ENCODE measurements at places on chromosomes 2 and 18.

DNA sequence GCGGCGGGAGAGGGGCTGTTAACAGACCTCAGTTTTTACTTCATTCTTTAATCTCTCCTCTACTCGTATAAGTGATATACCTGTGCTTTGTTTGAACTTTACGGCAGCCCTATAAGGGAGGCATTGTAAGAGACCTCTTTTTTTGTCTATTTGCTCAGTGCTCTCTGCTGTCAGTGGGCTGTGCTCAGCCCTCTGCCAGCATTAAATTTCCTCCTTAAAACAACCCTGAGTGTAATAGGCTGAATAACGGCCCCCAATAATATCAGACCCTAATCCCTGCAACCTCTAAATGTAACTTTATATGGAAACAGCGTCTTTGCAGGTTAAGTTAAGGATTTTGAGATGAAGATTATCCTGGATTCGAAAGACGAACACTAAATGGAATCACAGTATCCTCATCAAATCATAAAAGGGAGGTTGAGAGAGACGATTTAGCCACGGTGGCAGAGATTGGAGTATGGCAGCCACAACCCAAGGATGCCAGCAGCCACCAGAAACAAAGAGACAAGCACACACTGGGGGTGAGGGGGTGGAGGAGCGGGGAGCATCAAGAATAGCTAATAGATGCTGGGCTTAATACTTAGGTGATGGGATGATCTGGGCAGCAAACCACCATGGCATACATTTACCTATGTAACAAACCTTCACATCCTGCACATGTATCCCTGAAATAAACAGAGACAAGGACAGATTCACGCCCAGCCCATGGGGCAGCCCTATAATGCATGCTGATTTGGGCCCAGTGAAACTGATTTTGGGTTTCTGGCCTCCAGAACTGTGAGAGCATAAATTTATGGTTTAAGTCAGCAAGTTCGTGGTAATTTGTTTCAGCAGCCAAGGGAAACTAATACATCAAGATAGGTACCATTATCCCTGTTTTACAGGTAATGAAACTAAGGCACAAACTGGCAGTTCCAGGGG is 894 bp upstream of the FARSB start:
- DNase-seq: no peak

DNA sequence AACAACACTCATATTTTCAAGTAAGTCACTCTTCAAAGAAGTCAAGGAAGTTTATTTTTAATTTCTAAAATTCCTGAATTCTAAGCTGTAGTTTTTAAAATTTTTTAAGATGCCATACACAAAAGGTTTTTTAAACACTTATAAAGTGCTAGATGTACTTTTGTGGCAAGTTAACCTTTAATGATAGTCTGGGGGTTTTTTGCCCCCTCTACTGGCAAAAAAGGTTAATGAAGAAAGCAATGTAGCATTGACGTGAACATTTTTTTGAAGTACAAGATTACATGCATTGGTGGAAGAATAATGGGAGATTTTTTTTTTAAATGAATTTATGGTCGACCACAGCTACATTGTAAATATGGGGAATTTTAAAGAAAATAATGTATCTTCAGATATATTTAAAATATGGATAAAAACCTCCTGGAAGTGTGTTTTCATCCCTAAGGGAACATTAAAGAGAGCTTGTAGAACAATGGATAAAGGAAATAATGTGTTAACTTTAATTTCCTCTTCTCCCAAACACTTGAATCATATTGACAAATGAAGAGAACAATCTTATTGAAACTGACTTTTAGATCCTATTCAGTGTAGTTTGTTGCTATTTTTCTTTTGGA is 12.6 kb downstream of the ITPRID2 start:
- DNase-seq: no peak

DNA sequence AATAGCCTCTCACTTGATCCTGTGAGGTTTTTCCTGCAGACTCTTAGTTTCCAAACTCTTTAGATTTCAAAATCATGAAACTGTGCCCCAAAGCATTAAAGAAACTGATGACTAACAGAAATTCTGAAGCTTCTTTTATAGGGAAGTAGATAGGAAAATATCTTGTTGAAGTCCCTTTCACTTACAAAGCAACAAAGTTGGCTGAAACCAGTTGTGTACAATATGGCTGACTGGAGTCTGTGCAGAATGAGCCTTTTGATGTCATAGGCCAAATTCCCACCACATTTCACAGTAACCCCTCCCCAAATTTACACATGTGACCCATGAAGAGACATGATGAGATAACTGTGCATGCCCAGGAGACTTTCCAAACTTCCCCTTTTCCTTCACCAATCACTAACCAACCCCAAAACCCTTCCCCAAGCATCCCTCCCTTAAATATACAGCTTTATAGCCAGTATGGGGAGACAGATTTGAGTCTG is 61.7 kb upstream of the NCK2 start:
- DNase-seq: no peak

GRCh38 chr2:2187196-2187595 is 143.9 kb downstream of the MYT1L start:
- DNase-seq: no peak

- DNase-seq: no peak
Measured at GRCh38 chr18:21853016-21853415, 112.4 kb downstream of the MIB1 start.

DNA sequence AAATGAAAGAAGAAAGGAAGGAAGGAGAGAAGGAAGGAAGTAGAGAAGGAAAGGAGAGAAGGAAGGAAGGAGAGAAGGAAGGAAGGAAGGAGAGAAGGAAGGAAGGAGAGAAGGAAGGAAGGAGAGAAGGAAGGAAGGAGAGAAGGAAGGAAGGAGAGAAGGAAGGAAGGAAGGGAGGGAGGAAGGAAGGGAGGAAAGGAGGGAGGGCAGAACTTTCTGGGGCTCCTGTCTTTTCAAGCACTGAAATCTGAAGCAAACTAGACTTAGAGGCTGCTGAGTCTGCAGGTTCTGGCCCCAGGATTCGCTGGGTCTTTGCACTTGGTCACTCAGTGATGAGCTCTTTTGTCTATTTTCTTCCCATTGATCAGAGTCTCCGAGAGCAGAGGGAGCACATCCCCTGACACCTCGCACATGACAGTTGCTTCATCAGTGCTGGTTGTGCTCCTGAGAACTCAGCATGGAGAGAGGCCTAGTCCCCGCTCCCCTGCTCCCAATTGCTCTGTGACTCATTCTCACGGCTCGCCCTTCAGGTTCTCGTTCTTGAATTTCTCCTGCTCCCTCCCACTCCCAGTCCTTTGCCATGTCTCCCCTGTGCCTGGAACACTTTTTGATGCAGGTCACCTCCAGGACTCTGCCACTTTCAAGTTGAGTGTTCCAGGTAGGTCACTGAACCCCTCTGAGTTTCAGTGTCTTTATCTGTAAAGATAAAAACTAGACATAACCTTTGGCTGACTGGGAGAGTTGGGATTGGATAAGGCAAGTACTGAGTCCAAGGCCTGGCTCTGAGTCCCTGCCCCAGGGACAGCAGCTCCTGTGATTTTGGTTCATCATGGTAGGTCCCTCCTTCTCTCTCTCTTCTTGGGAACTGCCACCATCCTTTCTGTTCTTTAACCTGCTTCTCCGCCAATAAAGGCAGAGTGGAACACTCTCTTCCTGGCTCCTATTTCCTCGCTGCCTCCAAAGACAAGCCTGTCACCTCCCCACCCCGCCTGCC is 55.2 kb downstream of the TNP1 start:
- DNase-seq: no peak

- no peak for DNase-seq
Measured at GRCh38 chr2:190469771-190470170, 61.6 kb downstream of the MFSD6 start.

DNA sequence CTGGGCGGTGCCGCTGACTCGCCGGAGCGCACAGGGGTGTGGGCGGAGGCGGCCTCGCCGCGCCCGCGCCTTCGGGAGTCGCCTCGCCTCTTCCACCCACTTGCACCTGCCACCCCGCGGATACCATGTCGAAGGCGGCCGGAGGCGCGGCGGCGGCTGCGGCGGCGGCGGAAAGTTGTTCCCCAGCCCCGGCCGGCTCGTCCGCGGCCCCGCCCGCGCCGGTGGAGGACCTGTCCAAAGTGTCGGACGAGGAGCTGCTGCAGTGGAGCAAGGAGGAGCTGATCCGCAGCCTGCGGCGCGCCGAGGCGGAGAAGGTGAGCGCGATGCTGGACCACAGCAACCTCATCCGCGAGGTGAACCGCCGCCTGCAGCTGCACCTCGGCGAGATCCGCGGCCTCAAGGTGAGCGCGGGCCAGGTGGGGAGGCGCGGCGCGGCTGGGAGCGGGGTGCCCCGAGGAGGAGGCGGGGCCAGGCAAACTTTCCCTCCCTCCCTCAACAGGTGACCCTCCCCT is 766 bp downstream of the CCDC85A start:
- DNase-seq: no peak

- peak; percentile 73 for DNase-seq
Measured at GRCh38 chr2:216987252-216987821, 127.5 kb upstream of the TNP1 start.

DNA sequence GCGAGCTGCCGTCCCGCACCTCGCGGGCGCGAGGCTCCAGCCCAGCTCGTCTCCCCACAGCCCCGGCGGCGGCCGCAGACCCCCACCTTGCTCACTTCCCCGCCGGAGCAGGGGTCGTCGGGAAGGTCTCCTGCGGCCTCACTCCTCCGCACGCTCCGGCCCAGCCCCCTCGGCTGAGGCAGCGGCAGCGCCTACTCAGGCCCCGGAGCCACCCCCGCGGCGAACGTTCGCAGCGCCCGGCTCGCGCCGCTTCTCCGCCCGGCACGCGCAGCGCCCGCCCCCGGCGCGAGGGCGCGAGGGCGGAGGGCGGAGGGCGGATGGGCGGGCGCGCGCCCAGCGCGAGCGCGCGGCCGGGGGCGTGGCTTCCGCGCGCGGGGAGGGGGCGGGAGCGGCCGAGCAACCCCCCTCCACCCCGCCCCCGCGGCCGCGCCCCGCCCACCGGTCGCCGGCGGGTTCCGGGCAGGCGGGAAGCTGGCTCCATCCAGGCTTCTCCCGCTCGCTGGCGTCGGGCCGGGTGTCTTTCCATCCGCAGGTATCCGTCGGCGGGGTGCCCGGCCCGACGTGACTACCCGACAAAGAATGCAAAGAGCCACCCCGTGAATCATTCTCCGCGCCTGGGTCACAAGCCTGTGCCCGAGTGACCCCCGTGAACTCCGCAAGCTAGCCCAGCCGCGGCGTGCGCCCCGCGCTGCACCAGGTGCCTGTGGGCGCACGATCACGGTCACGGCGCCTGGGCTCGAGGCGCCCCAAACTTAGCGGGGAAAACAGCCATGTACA is at the start of gene DTNB:
Gene DTNB (minus strand): TSS at position 278 of the 777 bp plus-strand sequence. CDS start 20,917 bp downstream, outside the sequence.
- peak; percentile 89 for DNase-seq

DNA sequence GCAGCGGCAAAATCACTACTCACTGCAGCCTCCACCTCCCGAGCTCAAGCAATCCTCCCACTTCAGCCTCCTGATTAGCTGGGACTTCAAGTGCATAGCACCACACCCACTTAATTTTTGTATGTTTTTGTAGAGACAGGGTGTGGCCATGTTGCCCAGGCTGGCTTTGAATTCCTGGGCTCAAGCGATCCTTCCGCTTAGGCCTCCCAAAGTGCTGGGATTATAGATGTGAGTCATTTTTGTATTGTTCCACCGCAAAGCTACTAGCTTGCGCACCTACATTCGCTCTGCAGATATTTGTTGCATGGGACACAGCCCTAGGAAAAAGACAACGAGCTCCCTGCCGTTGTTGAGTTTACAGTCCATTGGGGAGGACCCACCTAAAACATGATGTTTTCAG is 173.5 kb upstream of the AGAP1 start:
- DNase-seq: no peak

DNA sequence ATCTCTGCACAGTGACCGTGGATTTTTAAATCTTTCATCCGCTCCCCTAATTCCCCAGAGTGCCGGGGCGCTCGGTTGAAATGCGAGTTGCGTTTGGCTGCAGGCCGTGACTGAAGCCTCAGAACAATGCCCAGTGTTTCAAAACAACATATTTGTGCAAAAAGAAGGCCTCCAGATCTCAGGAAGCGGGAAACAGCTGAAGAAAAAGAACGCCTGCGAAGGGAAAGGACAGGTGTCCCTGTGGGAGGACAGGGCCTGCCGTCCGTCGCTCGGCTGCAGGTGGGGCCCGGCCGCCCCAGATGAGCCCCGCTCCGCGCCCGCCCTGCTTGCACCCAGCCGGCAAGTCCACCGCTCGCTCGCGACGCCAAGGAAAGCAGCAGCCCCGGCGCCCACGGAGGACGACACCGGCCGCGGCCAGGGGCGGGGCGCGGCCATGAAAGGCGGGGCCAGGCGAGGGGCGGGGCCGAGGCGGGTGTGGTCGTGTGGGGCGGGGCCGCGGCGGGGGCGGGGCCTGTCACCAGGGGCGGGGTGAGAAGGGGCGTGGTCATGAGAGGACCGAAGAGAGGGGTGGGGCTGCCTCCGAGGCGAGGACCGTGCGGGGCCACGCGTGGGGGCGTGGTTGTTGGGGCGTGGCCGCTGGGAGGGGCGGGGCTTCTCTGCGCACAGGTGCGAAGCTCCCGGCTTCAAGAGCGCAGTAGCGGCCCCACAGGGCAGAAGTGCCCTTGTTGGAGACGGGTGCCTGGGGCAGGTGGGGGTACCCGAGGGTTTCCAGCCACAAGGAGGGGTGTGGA is 17.6 kb upstream of the BOK start:
- peak; percentile 78 for DNase-seq

DNA sequence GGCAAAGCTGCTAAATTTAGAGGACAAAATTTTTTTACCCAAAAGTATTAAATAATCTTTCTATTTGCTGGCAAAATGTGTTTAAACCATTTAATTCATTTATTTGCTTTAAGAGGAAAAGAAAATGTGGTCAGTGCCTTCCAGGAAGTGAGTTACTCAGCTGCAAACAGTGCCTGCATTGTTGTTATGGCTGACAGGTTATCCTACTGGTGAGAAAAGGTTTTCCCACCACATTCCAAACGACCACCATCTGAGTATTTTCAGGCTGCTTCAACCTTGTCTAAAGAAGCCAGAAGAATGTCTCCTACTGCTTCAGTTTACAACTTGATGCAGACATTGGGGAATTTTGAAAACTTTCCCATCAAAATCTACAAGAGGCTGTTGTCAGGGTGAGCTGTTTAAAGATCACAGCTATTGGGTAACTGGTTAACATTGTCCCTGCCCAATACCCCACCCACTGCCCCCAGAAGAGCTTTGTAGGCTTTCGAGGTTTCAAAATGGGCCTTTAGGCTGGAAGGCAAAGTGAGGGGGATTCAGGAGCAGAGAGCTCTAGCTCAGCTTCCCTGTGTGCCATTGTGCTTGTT is 461.3 kb upstream of the FANCL start:
- DNase-seq: no peak

DNA sequence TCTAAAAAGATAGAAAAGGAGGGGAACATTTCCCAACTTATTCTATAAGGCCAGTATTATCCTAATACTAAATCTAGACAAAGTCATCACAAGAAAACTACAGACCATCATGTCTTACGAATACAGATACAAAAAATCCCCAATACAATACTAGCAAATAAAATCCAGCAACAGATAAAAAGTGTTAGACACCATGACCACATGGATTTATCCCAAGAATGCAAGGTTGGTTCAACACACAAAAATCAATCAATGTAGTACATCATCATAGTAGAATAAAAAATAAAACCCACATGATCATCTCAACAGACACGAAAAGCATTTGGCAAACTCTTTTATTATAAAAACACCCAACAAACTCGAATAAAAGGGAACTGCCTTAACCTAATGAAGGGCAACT is 18.5 kb downstream of the SLC66A2 start:
- DNase-seq: no peak

Data from sciatic nerve (tissue), 2 donors.